ENCODE measurements at places on chromosomes 5 and 9. TPM values are rescaled to one million over a fixed set of nuclear protein-coding genes. Genes with fewer than 3 reads are reported as not detected.

The ANKRD18A gene
- total RNA-seq = 32.3 TPM

GRCh38 chr9:129437626-129438323, 183.1 kb downstream of the C9orf50 start:
- H3K36me3 ChIP-seq = no peaks in the 10 kb centered on the region
- H3K4me3 ChIP-seq = peak overlapping the region; percentile 72
- no peak overlapping the region for H3K27ac ChIP-seq

DNA sequence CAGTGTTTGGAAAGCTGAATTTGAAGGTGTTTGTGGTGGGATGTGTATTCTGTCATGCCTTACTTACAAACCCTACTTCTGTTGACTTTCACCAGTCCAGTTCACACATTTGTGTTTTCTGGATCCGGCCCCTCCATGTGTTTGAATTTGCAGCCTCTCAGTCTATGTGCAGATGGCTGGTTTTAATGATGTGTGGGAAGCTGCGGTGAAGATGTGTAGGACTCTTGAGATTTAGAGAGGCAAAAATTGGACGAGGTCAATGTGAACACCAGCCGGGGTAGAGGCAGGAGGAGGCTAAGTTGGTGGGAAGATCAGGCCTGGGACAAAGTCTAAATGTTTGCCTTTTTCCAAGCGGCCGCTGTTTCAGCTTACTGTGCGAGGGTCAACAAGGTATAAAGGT, 115.4 kb upstream of the KLF9 start:
- no peak overlapping the region for H3K27ac ChIP-seq
- DNase-seq = no peak
- H3K27me3 ChIP-seq = no peaks in the 10 kb centered on the region

The TRIP13 gene
- total RNA-seq = 3.9 TPM

DNA sequence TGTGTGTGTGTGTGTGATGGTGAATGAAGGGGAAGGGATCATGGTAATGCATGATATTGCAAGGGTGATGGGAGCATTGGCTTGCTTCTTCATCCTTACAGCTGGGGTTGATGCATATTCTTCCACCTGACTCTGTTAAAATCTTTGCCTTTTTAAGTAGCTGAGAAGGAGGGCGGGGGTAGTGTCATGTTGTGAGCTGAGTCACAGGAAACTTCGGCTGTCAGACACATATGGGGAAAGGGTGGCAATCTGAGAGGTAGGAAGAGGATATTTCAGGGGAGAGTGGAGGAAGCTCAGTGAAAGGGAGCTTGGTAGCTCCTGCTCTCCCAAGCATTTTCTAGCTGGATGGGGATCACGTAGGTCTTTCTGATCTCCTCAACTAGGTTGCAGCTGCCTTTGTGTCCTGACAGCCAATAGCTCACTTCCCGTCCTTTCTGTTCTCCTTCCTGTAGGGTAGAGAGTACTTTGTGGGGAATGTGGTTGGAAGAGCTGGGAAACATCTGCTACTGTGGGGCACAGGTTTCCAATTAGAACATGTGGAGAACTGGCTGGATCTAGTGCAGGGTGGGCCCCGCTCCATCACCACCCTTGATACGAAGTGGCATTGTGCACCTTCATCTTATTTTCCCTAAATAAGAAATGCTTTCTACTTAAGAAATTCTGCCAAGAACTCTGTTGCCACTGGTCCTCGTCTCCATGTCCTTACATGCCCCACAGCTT, 18.1 kb upstream of the CLK4 start:
- peaks cover 4% of the 10 kb centered on the region for H3K27me3 ChIP-seq
- H3K36me3 ChIP-seq = peaks cover 9% of the 10 kb centered on the region

GRCh38 chr9:126722922-126723806, 81.7 kb upstream of the ZBTB43 start:
- peak overlapping the region; percentile 42 for H3K4me3 ChIP-seq
- peak; percentile 41 for DNase-seq
- H3K4me1 ChIP-seq = peaks cover 8% of the 10 kb centered on the region
- H3K36me3 ChIP-seq = peaks cover 4% of the 10 kb centered on the region

- H3K36me3 ChIP-seq = no peaks in the 10 kb centered on the region
- no peak for DNase-seq
- peaks cover 18% of the 10 kb centered on the region for H3K27me3 ChIP-seq
- no peak overlapping the region for H3K4me3 ChIP-seq
- H3K27ac ChIP-seq = no peak overlapping the region
- H3K4me1 ChIP-seq = peaks cover 31% of the 10 kb centered on the region
Measured at GRCh38 chr5:176740702-176741496, 69.5 kb upstream of the UNC5A start.

DNA sequence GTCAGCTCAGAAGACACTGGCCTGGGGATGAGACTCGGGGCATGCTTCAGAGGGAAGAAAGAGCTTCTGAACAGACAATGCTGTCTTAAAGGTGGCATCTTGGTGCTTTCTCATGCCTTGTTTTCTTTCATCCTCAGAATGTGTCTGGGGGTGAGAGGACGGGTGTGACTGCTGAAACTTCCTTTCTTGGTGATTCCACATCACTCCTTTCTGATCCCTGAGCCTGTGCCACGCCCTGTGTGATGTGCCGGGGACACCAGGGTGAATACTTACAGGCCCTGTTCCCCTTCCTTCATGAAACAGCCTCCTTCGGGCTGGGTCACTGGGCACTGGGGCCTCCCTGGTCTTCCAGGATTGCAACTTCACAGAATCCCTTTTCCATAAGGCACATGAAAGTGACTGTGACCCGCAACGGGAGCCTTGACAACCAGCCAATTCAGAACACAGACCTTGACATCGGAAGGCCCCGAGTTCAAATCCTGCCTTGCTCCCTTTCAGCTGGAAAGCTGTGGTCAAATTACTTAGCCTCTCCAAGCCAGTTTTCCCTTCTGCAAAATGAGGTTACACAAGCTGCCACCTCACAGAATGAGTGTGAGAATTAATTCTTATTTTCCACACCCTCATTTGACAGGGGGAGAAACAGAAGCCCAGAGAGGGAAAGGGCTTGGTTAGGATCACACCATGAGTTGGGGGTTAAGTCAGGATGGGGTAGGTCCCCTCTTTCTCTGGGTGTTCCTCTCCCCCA, 44.1 kb upstream of the IL17B start:
- peak overlapping the region; percentile 45 for H3K27ac ChIP-seq
- H3K27me3 ChIP-seq = peaks cover 10% of the 10 kb centered on the region
- peaks cover 15% of the 10 kb centered on the region for H3K4me1 ChIP-seq
- no peak overlapping the region for H3K4me3 ChIP-seq

The TAS2R1 gene
- not detected for total RNA-seq

The CYLC2 gene
- total RNA-seq = not detected

The GFI1B gene
- total RNA-seq = not detected

DNA sequence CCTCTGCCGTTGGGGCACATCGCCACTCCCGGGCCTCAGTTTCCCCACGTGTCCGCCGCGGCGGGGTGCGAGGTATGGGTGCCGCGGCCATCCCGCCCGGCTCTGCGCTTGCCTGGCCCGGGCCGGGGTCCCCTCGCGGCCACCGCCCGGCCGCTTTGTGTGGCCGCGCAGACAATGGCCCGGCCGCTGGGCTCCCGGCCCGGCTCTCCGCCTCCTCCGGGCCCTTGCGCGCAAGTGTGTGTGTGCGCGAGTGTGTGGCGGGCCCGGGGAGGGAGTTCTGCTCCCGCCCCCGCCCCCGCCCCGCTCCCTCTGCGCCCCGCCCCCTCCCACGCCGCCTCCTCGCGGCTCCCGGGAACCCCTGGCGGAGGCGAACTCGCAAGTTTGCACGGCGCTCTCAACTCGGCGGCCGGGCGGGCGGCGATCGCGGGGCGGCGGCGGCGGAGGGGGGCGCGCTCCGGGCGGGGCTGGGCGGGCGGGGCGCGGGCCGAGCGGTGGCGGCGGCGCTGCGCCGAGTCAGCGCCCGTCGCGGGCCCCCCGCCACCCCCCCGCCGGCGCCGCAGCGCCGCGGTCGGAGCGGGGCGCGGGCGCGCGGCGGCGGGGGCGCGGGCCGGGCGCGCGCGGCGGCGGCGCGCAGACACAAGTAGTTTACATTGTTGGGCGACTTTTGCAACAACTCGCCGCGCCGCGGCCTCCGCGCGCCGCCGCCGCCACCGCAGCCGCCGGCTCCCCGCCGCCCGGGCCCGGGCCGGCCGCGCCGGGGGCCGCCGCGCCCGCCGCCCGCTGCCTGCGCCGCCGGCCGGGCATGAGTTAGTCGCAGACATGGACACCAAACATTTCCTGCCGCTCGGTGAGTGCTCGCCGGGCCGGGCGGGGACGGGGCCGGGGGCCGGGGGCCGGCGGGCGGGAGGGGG, at the start of gene RXRA:
Gene RXRA (plus strand): TSS at position 643 of the 911 bp plus-strand sequence. CDS start 177 bp downstream, at position 820.
- H3K27ac ChIP-seq = no peak within 1 kb of the TSS
- no peaks in the 10 kb centered on the region for H3K36me3 ChIP-seq
- peaks cover 28% of the 10 kb centered on the region for H3K4me1 ChIP-seq

DNA sequence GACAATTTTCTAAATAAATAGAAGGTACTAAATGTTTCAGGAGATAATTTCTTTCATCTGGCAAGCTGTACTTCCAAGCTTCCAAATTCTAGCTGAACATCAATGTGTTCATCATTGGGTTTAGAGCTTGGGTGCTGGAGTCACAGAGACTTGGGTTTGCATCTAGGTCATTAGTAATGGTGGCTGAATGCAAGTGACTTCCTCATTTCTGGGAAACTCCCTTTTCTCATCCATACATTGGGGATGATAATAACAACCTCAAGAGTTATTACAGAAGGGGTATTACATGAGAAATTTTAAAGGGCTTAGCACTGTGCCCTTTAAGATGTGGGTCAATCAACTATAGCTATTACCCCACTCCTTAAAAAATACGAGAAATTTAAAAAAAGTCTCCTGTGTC, 41.1 kb upstream of the KLF4 start:
- no peaks in the 10 kb centered on the region for H3K36me3 ChIP-seq
- no peak overlapping the region for H3K4me3 ChIP-seq
- H3K27ac ChIP-seq = no peak overlapping the region
- no peak for DNase-seq
- H3K27me3 ChIP-seq = no peaks in the 10 kb centered on the region
- no peaks in the 10 kb centered on the region for H3K4me1 ChIP-seq

- peaks cover 11% of the 10 kb centered on the region for H3K27me3 ChIP-seq
- peaks cover 20% of the 10 kb centered on the region for H3K4me1 ChIP-seq
- H3K27ac ChIP-seq = peak overlapping the region; percentile 67
- H3K4me3 ChIP-seq = no peak overlapping the region
- peak; percentile 64 for DNase-seq
- H3K36me3 ChIP-seq = no peaks in the 10 kb centered on the region
Measured at GRCh38 chr5:138632900-138633489, 57.8 kb upstream of the HSPA9 start.

DNA sequence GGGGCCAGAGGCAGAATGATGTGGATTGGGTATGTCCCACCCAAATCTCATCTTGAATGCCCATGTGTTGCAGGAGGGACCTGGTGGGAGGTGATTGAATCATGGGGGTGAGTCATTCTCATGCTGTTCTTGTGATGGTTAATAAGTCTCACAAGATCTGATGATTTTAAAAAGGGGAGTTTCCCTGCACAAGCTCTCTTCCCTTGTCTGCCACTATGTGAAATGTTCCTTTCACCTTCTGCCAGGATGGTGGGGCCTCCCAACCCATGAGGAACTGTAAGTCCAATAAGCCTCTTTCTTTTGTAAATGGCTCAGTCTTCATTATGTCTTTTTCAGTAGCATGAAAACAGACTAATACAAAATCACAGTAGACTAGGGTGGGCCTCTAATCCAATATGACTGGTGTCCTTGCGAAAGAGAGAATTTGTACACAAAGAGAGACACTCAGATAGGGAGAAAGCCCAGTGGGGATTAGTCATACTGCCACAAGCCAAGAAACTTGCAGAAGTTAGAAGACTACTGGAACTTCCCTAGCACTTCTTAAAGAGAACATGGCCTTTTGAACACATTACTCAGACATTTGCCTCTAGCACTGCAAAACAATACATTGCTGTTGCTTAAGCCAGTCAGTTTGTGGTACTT, 68.4 kb downstream of the ANXA1 start:
- no peak for DNase-seq
- H3K27ac ChIP-seq = no peak overlapping the region
- H3K36me3 ChIP-seq = no peaks in the 10 kb centered on the region

- H3K27ac ChIP-seq = no peak overlapping the region
- no peaks in the 10 kb centered on the region for H3K27me3 ChIP-seq
- no peaks in the 10 kb centered on the region for H3K36me3 ChIP-seq
- peaks cover 2% of the 10 kb centered on the region for H3K4me1 ChIP-seq
- no peak overlapping the region for H3K4me3 ChIP-seq
Measured at GRCh38 chr5:125750861-125751186, 672.4 kb upstream of the GRAMD2B start.

- H3K4me3 ChIP-seq = no peak overlapping the region
- peaks cover 6% of the 10 kb centered on the region for H3K36me3 ChIP-seq
- peaks cover 7% of the 10 kb centered on the region for H3K4me1 ChIP-seq
Measured at GRCh38 chr5:109868737-109869136, 179.0 kb downstream of the MAN2A1 start.
